ENCODE measurements at places on chromosomes 4 and X.

- DNase-seq, result peak; percentile 79
Measured at GRCh38 chrX:73562984-73563737, at the start of gene CHIC1. CHIC1 (plus strand) TSS chrX:73563197; CDS start chrX:73563285, 88 bp downstream.

DNA sequence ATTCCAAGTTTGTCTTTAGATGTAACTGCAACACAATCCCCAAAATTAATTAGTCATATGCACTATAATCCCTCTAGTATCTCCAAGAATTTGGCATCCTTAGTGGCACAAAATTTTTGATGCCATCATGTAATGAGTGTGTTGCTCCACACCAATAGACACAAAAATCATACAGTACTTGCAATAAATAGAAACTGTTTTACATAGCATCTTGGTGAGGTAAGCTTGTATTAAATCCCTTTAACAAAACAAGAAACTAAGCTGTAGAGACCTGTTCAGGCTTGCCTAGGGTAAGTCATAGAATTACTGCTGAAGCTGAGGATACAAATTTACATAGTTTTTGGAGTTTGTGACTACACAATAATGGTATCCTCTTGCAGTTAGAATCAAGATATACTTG is 64.5 kb upstream of the PRSS12 start:
- DNase-seq, result no peak

GRCh38 chrX:13835825-13836224 is 18.9 kb upstream of the GPM6B start:
- DNase-seq, result no peak

DNA sequence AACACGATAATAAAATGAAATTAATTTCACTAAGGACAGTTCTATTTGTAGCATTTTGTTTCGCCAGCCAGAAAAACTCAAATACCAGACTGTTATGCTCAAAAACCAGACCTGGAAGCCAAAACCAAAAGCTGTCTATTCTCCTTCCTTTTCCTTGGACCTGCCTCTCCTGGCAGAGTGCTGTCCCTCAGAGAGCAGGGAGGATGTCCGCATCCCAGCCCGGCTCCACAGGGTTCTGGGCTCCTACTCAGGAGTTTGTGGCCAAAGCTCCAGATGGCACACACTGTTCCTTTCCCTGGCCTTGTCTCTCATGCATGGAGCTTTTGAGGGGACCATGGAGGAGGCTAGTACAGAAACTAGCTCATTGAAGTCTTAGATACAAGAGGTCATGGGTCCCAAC is 41.9 kb upstream of the C1QTNF7 start:
- no peak for DNase-seq

DNA sequence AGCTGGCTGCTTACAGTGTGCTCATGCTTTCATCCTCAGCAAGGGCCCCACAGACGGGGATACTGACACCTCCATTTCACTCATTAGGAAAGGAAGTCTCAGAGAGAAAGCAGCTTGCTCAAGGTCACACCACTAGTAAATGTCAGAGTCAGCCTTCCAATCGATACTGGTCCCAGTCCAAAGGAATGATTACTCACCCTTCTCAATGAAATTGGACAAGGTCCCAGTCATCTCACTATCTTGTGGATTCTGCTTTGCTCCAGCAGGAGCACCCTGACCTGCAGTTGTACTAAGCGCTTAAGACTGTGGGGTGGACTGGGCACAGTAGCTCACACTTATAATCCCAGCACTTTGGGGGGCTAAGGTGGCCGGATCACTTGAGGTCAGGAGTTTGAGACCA is 132.2 kb upstream of the SLC34A2 start:
- no peak for DNase-seq

DNA sequence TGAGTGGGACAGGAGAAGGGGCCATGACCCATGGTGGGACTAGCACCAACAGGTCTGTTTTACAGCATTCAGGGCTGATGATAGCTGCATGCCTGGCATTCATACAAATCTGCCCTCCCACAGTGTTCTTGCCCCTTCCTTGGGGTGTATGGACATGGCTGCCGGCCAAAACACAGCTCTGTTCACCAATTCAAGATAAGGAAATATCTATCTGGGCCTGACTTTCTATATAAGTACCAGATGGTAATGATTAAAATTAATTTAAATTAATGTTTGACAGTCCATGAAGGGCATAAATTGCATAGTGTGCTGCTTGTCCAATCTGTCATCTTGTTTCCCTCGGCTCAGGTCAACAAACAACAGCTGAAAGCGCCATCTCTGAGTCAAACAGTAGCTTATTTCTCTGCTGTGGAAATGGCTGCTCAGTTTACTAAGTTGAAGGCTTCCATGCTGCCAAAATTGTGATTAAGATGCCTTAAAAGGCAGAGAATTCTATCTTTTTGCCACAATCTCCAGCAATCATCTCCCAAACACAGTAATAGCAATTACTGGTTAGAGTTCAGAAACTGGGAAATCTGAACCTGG is 67.0 kb upstream of the TSPAN7 start:
- DNase-seq, result no peak

DNA sequence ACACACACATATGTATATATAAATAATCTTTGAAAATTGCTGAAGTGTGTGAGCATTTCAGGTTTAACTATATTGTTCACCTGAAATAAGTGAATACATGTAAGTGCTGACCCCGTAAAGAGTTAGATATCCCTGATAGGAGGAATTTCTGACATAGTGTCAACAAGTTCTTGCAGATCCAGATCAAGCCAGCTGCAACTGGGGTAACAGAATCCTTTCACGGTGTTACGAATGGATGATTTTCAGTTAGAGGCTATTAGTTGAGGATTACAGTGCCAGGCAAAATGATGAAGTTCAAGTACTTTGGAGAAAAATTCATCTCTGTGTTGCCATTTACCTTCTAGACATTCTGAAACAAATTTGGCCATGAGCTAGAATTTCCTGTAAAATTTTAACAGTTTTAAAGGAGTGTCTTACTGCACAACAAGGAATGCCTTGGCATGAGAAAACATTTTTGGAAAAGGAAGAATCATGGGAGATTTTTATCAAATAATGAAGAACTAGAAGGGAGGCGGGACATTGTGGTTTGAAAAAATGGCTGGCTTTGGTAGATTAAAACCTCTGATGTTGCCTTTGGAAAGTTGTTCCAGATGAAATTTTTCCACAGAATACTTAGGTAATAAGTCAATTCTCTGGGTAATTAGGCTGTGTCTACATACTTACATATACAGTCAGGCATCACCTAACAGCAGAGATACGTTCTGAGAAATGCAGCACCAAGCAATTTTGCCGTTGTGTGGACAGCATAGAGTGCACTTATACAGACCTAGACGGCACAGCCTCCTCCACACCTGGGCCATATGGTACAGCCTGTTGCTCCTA is 84.4 kb upstream of the FAT1 start:
- DNase-seq, result no peak

DNA sequence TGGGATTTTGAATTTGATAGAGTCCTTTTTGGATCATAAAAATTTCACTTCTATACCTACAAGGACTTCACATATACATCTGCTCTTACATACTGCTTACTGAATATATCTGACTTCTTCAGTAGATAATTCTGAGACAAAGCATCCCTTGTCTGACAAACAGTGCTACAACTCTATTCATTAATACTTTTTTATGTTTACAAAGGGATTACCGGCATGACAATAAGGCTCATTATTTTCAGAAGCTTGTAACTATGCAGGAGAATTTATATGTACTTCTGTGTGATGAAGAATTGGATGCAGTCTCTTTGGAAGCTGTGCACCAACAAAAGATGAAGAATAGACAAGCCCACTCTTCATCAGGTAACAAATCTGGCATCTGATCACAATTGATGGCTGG is 1070.3 kb downstream of the STIM2 start:
- no peak for DNase-seq

DNA sequence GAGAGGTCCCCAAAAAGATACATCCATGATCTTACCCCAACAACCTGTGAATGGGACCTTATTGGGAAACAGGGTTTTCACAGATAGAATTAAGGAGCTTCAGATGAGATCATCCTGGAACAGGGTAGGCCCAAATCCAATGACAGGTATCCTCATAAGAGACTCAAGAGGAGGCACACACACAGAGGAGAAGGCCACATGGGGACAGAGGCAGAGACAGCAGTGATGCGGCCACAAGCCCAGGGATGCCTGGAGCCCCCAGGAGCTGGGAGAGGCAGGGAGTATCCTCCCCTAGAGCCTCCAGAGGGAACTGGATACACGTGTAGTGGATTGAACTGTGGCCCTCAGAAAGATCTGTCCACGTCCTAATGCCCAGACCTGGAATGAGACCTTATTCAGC is 82.3 kb downstream of the PRKX start:
- no peak for DNase-seq

- DNase-seq, result no peak
Measured at GRCh38 chr4:56259655-56260054, 127.6 kb downstream of the AASDH start.

GRCh38 chrX:42533761-42534160 is 244.2 kb downstream of the PPP1R2C start:
- no peak for DNase-seq

GRCh38 chr4:138898282-138898681 is 117.3 kb upstream of the NOCT start:
- DNase-seq, result no peak

- DNase-seq, result no peak
Measured at GRCh38 chrX:29470030-29470429, 745.3 kb upstream of the MAGEB2 start.

DNA sequence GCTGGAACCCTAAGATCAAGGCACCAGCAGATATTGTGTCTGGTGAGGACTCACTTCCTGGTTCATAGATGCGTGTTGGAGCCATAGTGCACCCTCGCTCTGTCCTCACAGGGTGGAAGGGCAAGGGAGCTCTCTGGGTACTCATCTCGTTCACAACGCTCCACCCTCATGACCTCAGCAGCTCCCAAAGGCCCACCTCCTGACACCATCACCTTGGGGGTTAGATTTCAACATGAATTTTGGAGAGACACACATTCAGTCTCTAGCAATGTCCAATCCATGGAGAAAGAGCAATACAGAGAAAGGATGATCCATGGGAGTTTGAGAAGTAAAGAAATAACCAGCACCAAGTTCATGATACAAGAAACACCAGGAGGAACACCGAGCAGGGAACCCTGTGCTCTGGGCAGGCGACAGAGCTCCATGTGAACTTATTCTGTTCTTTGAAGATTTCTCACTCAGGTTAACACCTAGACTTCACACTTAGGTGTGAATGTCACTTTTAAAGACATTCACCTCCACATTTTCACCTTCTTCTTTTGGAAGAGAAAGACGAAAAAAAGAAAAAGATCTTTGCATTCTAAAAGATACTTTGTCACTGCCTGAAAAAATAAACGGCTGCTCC is 171.8 kb upstream of the FAM9B start:
- no peak for DNase-seq

DNA sequence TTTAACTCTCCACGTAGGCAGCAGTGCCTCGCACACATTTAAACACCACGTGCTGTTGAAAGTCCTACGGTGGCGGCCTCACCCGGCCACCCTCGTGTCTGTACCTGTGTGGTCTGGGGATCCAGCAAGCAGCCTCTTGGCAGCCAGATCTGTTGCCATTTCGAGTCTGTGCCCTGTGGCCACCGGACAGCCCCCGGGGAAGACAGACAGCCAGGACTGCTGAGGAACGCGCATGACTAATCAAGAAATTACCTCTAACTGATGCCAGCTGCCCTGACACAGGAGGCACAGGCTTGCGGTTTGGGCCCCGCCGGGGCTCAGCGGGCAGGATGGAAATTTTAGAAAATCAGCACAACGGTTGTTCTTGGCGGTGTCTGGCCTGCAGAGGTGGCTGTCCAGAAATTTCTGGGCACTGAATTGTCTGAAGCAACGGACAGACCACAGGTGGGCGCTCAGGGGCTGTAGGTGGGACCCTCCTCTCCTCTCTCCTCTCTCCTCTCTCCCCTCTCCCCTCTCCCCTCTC is 15.6 kb upstream of the ASMTL start:
- DNase-seq, result peak; percentile 65

GRCh38 chr4:69056921-69057550 is 39.2 kb upstream of the UGT2B7 start:
- DNase-seq, result no peak

GRCh38 chr4:82705928-82706300 is 92.7 kb downstream of the SCD5 start:
- no peak for DNase-seq

DNA sequence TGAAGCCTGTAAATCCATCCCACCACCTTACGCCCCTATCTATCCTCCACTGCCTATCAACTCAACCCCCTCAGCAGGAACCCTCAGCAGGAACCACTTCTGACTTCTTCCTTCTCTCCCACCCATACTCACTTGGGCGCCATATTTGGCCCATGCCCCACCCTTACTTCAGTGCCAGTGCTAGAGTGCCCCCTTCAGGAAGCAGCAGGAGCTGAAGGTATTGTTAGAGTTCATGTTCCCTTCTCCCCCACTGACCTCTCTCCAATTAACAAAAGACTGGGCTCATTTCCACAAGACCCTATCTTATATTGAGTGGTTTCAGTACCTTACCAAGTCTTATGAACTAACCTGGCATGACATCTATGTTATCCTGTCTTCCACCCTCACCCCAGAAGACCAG is 363.1 kb upstream of the SLIT2 start:
- DNase-seq, result no peak

DNA sequence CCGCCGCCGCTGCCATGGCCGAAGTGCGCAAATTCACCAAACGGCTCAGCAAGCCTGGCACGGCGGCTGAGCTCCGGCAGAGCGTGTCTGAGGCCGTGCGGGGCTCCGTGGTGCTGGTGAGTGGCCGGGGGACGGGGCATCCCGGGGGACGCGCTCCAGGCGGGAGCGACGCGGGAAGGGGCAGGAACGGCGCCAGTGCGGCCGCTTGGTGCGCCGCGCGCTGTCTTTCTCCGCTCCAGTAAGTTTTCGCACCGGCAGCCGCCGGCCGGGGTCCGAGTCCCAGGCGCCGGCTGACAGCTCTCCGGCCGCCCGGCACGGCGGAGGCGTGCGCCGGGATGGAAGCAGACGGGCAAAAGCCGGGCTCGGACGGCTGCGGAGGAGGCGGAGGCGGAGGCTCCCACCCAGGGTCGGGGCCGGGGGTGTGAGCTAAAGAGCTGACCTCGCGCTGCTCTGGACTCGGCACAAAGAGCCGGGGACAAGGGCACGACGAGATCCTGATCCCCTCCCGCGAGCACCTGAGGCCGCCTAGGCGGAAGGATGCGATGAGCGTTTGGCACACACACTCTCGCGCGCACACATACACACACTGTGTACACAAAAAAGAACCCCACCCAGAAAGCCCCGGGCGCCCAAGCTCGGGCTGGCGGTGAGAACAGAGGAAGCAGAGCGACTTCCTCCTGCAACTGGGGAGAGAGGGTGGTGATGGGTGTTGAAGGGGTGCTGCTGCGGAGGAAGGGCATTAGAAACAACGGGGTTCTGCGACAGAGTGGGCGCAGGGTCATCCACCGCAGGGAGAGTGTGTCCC is 545 bp downstream of the DOCK11 start:
- peak; percentile 70 for DNase-seq

- DNase-seq, result no peak
Measured at GRCh38 chr4:102500352-102500695, 835 bp upstream of the NFKB1 start.

GRCh38 chrX:153825042-153825441 is 5.3 kb downstream of the PDZD4 start:
- DNase-seq, result no peak

GRCh38 chrX:9610771-9611392 is 146.0 kb downstream of the TBL1X start:
- no peak for DNase-seq

Data from T-helper 1 cell (primary cell).